OCI-LY7 (cell line): ENCODE measurements at places on chromosomes 4 and X. TPM values are rescaled to one million over a fixed set of nuclear protein-coding genes. Genes with fewer than 3 reads are reported as not detected.

GRCh38 chr4:39480251-39480650 is 21.4 kb downstream of the LIAS start:
- DNase-seq = no peak

DNA sequence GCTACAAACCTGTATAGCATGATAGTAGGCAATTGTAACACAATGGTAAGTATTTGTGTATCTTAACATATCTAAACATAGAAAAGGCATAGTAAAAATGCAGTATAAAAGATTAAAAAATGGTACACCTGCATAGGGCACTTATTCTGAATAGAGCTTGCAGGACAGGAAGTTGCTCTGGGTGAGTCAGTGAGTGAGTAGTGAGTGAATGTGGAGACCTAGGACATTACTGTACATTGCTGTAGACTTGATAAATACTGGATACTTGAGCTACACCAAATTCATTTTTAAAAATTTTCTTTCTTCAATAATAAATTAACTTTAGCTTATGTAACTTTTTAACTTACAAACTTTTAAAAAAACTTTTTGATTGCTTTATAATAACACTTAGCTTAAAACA is 68.2 kb upstream of the MAML3 start:
- no peak for DNase-seq

GRCh38 chr4:4417886-4418285 is 31.0 kb downstream of the NSG1 start:
- DNase-seq = no peak

DNA sequence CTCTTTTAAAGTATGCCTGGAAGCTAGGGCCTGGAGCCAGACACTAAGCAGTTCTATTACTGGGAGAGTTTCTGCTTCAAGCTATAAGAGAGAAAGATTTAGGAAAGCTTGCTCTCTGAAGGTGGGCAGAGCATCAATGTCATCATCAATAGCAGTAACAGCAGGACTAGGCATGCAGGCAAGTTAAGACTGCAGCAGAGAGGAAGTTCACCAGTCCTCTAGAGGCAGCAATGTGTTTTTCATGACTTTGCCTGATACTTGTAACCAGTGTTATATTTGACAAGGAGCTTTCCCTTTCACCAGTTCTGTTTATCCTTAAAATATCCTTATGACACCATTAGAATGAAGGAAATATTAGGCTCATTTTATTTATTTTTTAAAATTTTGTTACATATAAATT is 237.9 kb downstream of the KCTD8 start:
- no peak for DNase-seq

GRCh38 chr4:163878336-163879121 is 384.0 kb downstream of the TMA16 start:
- DNase-seq = no peak

- no peak for DNase-seq
Measured at GRCh38 chrX:6169407-6169806, 59.3 kb downstream of the NLGN4X start.

GRCh38 chr4:168588916-168589531 is 92.2 kb downstream of the PALLD start:
- no peak for DNase-seq

PDZD4 gene
- total RNA-seq = not detected in 2 replicates
